ENCODE measurements at places on chromosomes 5 and 9.

DNA sequence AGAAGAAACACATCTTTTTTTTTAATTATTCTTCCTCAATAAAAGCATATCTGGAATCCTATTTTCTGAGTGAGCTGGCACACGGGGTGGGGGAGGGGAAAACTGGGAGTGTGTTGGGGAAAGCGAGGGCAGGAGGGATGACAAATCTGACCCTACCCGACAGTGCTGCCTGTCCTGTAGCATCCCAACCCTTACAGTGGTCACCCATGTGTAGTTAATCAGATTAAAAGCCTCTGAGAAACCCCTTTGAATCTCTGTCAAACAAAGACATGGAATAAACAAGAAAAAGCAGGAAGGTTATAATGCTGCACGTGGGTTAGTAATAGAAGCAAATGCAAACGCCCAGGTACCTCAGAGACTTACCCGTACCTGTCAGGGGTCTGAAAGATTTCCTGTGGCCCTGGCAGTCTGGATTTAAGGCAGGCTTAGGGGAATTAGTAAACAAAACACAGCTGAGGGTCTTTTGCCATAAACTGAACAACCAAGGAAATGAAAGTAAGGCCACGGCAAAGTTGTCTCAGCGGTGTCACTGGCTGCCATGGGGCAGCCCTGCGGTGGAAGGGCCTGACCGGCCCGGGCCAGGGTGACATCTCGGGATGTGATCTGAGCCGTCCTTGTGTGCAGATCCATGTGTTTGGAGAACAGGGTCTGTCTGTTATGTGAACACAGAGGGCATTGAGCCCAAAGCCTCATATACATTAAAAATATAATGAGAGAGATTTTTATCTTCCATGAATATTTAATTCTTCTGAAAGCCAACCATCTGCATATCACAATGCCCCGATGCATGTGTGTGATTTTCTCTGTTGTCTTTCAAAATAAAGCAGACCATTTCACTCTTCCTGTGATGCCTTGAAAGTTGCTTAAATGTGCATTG is 308.2 kb downstream of the ZNF608 start:
- no peak for DNase-seq

DNA sequence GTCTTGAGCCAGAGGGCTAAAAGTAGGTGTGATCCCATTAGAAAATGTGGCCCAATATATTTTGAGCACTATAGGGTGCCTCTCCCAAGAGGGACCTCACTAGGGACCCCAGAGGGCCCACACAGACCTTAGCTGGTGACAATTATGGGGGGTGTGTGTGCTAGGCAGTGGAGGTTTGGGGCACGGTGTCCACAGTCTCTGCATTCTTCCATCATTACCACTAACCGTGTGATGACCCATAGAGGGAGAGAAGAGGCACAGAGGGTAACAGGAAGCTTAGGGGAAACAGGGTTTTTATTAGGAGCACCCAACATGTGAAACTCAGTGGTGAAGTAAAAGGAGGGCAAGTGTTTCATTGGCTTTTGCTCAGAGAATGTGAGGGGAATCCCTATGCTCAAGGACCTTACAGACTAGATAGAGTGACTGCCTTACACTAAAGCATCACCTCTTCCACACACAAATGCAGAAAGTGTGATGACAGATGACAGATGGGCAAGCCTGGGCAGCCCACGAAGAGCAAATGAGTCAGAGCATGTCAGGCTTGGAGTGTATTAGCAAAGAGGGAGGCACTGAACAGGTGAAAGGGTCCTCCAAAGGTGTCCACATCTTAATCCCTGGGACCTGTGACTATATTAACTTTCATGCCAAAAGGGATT is 2.5 kb upstream of the ACTL7A start:
- DNase-seq = no peak

GRCh38 chr5:52560366-52560765 is 227.3 kb upstream of the ITGA1 start:
- DNase-seq = no peak

DNA sequence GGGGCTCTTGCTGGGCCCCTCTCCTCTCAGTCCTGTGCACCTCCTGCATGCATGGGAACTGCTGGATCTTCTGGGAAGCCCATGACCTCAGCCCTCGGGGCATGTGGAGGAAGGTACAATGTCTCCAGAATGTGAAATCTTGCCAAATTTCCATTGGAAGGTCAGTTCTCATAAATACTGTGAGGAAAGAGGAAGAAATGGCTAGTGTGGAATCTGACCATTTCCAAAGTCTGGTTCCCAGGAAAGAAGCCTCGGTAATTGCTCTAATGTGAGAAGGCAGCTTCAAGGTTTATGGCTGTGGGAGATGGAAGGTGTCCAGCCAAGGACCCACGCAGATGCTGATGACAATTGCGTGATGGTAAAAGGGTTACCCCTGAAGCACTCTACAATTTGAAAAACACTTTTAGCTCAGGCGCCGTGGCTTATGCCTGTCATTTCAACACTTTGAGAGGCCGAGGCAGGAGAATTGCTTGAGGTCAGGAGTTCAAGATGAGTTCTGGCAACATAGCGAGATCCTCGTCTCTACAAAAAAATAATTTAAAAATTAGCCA is 8.1 kb upstream of the IL17B start:
- DNase-seq = no peak

- DNase-seq = no peak
These were observed 283.0 kb upstream of the ITGA1 start for GRCh38 chr5:52504584-52505240.

- no peak for DNase-seq
These were observed 15.0 kb downstream of the SKP1 start for GRCh38 chr5:134161513-134162395.

DNA sequence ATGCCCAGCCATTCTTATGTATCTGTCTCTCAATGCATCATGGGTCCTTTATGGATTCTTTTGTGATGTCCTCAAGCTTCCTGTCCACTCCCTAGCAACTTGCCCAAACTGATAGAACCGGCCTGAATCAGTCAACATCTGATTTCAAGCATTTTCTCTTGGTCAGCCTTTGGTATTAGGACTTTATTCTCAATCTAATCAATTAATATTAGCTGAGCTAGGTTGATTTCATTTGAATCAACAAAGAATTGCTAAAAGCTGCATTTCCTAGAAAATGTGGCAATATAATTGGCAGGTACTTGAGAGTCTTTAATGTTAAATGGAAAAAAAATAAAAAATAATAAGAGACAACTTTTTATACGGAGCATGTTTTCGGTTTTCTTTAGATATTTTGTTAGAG is 121.8 kb downstream of the GHR start:
- DNase-seq = no peak

GRCh38 chr5:85760519-85760918 is 857.2 kb upstream of the COX7C start:
- no peak for DNase-seq

GRCh38 chr9:126857261-126857960 is 3.0 kb upstream of the ZBTB34 start:
- no peak for DNase-seq

GRCh38 chr5:137184734-137185133 is 314.4 kb downstream of the SPOCK1 start:
- no peak for DNase-seq

- DNase-seq = no peak
These were observed 9.8 kb downstream of the RNF183 start for GRCh38 chr9:113293285-113293878.

GRCh38 chr5:35032356-35032755 is 15.4 kb downstream of the AGXT2 start:
- DNase-seq = no peak

- DNase-seq = no peak
These were observed 19.7 kb downstream of the TUSC1 start for GRCh38 chr9:25658571-25658970.

DNA sequence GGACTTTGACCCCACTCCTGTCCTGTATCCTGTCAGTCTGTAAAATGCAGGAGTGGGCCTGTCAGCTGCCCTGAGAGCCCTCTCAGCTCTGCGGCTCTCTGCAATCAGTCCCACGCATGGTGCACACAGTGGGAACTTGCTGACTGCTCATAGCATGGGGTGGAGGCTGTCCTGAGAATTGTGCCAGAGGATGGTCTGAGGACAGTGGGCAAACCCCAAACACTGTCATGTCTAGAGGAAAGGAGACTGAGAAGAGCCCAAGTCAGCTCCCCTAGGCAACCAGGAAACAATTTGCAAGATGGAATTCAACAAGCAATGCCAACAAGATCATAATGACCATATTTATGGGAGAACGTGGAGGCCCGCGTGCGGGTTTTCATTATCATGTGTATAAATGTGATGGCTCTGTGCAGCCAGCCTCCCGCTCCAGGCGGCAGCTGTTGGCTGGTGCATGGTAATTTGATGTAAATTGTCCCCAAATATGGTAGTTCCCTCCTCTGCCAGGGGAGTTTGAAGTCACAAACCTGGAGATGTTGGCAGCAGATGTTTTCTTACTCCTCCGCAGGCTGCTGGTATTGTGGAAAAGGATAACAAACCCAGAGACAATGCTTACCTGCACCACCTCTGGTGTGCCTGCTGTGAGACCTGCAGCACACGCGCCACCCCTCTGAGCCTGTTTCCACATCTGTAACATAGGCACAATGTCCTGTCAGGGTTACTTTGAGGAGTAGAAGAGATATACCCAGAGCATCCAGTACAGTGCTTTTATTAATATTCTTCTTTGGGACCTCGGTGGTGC is 39.8 kb upstream of the ALDH1B1 start:
- no peak for DNase-seq

DNA sequence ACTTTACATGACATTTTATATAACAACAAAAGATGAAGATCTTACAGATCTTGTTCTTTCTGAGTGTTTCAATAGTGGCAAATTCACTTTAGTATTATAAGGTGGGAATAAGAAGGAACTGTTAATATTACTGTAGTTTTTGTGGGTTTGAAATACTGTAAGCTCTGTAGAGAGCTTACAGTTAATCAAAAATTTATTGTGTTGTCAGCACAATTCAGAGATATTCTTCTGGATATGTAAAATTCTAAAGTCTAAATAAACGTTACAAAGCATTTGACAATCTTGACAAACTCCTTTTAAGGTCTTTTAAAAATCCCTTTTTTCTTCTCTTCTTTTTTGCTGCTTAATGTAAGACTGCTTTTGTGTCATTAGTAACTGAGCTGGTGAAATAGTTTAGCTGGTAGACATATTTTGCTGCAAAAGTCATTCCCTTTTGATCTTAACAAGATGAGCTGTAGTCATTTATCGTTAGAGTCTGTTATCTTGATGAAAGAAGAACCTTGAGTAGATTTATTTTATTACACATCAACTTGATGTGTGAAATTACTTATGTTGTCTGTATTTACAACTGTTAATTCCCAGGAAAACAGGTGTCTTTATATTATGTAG is 186.0 kb downstream of the WDR70 start:
- DNase-seq = no peak

GRCh38 chr9:16825331-16825725 is 45.1 kb downstream of the BNC2 start:
- no peak for DNase-seq

GRCh38 chr5:136137497-136138220 is 5.0 kb downstream of the SMAD5 start:
- no peak for DNase-seq

- DNase-seq = no peak
These were observed 27.6 kb upstream of the GLRA1 start for GRCh38 chr5:151952238-151952637.

- DNase-seq = no peak
These were observed 227.7 kb downstream of the RFK start for GRCh38 chr9:76166526-76166925.

DNA sequence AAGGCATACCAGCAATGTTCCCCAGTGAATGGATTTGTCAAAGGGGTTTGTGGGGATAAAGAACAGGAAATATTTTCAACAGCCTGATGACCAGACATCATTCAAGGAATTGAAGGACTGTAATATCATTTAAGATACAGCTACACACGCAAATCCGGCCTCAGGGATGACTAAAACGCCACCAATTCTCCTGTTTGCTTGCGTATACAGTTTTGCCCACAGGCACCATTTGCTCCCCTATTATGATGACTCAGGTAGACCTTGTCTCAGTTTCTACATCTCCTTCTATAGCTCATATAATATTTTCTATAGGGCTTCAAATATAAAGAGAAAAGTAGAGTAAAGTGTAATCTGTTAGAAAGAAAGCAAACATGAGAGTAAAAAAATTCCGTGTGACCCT is 29.7 kb upstream of the ITGA1 start:
- no peak for DNase-seq

DNA sequence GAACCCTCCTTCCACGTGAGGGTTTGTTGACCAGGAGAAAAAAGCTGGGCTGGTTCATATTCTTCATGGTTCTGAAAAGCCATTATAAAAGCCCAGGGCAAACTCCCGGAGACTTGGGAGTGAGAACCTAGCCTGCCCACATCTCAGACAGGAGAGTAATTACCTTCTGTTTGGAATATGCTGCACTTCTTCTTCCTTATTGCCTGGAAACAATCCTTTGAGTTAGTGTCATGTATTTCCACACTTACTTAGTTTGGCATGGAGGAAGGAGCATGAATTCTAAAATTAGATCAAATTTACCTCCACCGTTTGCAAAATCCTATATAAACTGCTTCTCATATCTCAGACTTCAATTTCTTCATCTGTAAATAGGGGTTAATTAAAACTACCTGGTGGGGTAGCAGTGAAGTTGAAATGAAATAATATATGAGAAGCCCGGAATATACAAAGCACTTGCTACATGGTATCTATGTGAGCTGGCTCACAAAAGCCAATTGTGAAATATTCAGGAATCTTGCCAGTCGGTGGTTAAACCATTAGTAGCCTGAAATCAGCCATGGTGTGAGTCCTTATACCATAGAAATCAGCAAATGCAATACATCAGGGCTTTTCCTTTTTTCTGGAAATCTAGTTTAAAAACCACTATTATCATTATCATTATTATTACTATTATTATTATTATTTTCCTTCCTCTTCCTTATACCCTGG is 140.0 kb upstream of the RAD23B start:
- DNase-seq = no peak
